Stimulated activated CD4-positive, alpha-beta T cell treated with anti-CD3 and anti-CD28 coated beads, Interleukin-4, amount 100 ng/mL, for 48 hours (primary cell): ENCODE measurements at places on chromosomes 2 and 18.

DNA sequence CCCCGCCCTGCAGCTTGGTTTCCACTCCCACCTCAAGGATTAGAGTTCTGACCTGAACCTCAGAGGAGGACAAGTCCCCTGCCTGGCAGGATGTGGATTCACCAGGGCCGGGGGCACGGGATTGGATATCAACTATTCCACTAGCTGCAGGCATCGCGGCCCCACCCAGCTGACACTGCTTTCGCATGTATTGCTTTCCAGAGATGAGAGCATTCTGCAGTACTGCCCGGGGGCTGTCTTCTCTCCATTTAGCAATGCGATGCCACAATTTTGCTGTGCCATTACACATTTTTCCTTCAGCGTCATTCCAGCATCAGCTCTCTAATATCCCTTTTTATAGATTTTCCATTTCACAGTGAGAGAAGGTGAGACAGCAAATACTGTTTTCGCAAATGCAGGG, 42.0 kb downstream of the CTIF start:
- DNase-seq: no peak

DNA sequence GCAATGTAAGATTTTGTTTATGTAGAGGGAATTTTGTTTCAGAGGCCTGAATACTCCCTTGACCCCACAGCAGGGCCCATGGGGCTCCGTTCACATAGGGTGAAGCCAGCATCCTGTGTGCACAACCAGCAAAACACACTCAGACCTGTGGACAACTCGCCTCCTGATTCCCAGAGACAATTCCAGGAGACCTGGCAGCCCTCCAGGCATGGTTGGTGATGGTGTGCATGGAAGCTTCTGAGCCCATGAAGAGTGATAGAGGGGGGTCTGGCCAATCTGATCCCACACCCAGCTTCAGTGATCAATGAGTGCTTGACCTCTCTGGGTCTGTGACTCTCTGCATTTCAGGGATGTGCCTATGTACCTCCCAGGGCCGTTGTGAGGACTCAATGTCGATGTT, 91.0 kb upstream of the RAB6C start:
- no peak for DNase-seq

GRCh38 chr2:224757934-224758548, 41.9 kb upstream of the CCDC195 start:
- no peak for DNase-seq

GRCh38 chr2:180523621-180524340, 456.6 kb upstream of the UBE2E3 start:
- DNase-seq: no peak

DNA sequence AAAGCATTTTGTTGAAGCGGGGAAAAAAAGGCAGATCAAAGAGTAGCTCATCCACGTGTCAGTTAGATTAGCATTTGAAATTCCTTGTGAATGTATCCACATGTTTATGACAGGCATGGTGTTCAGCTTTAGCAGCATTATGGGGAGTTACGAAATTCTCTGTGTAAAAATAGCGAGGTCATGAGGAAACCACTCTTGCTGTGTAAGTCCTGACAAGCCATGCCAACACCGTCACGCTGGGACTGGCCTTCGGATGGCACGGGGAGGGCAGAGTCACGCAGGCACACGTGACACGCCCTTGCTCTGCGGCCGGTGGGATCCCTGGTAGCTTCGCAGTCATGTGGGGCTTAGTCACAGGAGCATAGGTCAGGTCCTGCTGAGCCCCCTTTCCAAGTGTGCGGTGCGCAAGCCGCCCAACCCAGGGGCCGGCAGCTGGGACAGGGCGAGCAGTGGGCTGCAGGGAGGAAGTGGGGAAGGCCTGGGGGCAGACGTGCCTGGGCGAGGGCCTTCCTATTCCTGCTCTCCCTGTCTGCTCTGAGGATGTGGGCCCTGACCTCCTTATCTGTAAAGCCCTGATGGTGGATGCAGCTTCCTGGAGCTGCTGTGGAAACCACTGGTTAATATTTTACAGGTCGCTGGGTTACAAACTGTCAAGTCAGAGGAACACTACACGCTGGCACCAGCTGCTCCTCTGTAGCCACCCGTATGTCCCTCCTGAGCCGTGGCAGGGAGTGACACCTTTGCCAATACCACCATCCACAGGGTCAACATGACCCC, 18.0 kb downstream of the MBP start:
- DNase-seq: no peak

- no peak for DNase-seq
Measured at GRCh38 chr18:62450546-62451410, 72.0 kb upstream of the ZCCHC2 start.

GRCh38 chr18:41850781-41851180, 104.3 kb upstream of the PIK3C3 start:
- no peak for DNase-seq

DNA sequence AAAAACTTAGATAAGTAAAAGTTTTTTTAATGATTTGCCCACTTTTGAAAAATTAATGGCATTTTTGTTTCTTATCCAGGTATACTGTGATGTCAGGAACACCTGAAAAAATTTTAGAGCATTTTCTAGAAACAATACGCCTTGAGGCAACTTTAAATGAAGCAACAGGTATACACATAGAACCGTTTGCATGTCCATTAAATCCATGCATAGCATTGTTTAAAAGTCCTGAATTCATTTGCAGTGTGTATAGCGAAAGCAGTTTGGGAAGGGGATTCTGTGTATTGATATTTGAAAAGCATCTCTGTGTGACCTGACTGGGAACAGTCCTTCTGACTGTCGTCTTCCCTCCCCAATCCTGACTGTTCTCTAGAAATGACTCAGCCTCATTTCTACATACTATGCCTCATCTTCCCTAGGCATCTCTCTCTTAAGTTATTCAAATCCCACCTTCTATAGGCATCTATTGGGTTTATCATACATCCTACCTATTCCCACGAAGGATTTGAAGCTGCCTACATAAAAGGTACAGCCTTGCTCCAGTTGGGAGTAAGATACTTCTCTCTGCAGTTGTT, 79.2 kb upstream of the MAP3K20 start:
- no peak for DNase-seq

DNA sequence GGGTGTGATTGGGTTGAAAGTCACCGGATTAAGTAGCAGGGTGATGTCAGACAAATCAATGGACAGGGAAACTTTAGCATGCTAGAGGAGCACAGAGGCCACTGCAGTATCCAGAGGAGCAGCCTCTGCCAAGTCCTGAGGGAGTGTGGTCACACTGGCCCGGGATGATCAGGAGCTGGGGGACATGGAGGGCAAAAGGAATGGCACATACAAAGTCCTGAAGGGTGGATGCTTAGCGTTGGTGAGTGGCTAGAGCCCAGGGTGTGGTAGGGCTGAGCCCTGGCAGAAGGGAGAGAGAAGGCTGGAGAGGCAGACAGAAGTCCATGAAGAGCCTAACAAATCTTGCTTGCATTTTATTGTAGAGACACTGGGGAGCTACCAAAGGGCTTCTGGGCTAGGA, 58.9 kb downstream of the RHBDD1 start:
- DNase-seq: no peak

DNA sequence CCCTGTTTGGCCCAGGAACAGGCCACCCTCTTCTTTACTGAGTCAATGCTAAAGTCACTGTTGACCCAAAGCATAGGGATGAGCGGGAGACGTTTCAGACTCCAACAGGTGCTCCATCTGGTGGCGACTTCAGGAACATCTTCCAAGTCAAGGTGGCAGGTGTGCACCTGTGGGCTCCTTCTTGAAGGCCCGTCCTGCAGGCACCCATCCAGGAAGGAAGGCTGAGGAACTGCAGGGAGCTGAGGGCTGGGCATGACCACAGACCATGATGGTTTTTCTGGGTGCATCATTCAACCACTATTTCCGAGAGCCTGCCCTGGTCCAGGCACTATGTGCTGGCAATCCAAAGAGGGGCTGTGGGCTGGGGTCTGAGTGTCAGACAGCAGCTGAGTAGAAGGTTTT, 142.8 kb downstream of the NDUFA10 start:
- DNase-seq: peak; percentile 44

DNA sequence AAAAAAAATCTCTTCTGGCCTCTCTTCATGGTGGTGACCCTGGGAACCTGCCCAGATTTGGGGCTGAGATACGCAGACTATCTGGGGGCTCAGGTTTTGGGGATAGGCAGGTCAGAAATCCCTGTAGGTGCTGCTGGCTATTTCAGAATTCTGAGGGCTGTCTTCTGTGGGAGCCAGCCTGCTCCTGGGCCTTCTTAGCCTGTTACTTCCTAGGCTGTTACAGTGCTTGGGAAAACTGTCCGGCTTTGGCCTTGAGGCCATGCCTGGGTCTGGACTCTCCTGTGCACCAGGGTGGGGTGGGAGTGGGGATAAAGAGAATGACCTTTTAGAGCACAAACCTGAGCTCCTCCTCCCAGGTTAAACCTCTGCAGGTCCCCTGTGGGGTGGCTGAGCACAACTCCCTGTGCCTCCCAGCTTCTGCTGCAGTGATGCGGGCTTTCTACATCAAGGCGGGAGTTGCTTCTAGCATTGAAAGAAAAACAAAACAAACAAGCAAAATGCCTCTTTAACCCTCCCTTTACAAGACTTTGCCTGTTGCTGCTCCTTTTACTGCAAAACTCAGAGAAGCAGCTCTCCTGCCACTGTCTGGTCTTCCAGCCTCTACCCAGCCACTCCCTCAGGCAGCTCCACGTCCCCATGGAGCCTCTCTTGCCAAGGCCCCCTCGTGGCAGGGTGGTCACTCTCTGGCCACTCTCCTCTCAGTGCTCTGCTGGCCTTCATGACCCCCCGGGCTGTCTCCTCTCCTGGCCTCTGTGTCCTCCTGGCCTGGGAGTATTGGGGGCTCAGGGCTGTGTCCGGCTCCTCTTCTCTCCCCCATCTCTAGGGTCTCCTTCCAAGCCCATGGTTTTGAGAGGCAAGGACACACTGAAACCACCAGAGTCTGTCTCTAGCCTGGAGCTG, 293.0 kb upstream of the HS6ST1 start:
- no peak for DNase-seq
